ENCODE measurements at places on chromosomes 3 and 15.

DNA sequence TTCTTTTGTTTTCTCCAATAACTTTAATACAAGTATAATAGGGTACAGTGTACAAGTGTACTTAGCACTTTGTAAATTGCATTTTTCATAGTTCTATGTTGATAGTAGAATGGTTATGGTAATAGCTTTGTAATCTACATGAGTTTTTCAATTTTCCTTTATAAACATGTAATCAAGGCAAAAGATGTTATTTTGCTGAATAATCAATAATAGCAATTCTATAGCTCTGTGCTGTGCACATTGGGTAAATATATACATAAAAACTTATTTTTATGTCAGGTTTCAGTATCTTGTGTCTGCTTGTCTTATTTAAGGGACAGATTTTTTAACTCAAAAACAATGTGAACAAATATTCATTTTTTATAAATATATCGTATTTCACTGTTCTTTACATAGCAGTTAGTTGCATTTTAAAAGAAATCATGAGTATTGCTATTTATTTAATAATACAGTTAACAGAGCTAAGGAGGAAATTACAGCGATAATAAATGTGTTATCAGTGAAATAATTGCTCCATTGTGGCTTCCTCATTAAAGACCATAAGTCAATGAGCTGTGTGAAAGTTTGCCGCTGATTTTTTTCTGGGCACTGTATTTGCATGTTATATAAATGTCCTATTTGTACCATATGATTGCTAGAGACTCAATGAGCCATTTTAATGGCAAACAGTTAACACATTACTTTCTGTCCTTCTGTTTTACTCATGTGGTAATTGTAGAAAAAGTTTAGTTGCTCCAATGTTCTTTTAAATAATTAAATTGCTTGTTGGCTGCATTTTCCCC lies 214.6 kb upstream of the STAC start:
- DNase-seq: no peak

GRCh38 chr15:75030424-75030823 lies 7.0 kb downstream of the PPCDC start:
- DNase-seq: no peak

DNA sequence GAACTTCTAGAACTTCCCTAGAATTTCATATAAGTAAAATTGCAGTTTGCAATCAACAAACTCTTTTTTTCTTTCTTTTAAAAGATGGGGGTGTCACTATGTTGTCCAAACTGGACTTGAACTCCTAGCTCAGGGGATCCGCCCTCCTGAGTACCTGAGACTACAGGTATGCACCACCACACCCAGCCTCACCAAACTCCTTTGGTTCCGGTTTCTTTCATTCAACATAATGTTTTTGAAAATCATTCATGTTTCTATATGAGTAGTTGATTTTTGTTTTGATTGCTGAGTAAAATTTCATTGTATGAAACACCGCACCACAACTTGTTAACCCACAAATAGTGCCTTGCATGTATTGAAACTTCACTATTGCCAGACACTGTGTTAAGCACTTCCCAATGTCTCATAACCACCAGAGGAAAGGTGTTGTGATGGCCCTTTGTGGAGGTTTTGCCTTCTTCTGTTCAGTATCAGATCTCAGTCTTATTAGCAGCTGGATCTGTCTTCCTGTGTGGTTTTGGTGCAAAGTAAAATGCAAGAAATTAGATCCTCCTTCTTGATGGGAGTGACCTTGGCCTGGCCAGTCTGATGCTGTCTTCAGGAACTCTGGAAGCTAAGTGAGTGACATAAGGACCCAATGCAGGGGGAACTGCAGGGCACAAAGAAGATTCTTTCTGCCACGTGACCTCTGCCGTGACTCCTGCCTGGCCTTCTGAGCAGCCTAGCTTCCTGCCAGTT lies 78.8 kb upstream of the UBE2E1 start:
- no peak for DNase-seq

GRCh38 chr3:150179330-150179729 lies 208.6 kb upstream of the PFN2 start:
- DNase-seq: no peak

DNA sequence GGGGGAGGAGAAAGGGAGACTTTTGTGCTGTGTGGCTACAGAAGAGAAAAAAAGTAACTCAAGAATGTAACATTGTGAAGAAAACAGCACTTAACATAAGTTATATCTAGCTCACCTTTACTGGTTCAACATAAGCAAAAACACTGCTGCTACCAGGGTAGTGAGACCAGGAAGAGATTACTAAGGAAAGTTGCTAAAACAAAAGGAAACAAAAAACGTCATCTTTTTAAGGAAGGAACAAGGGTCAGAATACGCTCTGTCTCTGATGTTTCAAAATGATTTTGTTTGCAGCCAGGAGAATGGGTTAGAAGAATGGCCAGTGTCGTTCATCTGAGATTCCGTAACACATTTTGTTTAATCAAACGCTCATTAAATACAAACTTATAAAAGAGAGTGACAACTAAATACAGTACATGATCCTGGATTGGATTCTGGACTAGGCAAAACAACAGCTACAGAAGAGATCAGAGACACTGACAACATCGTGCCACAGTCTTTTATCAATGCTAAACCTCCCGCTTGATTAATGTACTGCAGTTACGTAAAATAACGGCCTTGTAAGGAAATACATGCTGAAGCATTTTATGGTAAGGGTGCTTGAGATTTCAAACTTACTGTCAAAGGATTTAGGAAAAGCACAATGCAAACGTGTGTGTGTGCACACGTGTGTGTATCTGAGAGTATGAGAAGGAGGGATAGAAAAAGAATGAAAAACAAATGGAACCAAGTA lies 67.7 kb downstream of the FOXP1 start:
- DNase-seq: no peak

GRCh38 chr3:30606301-30607031 lies at the start of gene TGFBR2:
Gene TGFBR2, plus strand, starts transcription at chr3:30606601. Its CDS starts 283 bp downstream, at chr3:30606884.
- peak; percentile 66 for DNase-seq

GRCh38 chr3:73552700-73553099 lies 72.0 kb downstream of the PDZRN3 start:
- DNase-seq: no peak

- peak; percentile 77 for DNase-seq
Observed at GRCh38 chr3:126355777-126356372, 1.3 kb downstream of the KLF15 start.

DNA sequence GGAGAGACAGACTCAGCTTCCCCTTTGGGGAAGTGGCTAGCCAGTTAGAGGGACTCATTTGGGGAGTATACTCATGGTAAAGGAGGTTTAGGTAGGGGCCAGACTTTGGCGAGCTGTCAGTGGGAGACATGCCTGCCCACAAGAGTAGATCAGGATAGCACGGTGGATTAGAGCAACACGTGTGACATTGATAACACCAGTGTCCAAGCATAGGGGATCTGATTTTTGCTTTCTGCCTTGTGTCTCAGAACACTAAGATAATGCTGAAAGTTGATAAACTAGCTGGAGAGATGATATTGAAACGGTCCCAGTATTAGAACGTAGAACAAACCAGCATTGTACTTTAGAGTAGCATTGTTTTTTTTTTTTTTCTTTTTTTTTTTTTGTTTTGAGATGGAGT lies 25.9 kb downstream of the MAP6D1 start:
- no peak for DNase-seq

- DNase-seq: no peak
Observed at GRCh38 chr3:33975463-33975862, 177.0 kb downstream of the PDCD6IP start.

DNA sequence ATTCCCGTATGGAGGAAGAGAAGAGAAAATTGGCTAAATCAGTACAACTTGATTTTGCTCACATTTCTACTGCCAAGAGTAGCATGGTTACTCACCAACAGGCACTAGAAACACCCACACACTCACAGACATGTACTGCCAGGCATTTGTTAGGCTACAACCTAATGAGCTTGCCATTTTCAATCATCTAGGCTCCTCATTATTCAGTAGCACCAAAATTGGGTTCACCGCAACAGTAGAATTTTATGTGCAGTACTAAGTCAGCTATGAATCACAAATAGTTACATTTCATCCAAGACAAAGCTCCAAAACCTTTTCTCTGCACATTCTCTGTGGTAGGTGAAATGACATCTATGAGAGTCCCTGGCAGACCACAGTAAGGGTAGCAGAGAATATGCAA lies 15.0 kb upstream of the THUMPD3 start:
- no peak for DNase-seq

- no peak for DNase-seq
Observed at GRCh38 chr15:93900476-93901400, 330.6 kb upstream of the MCTP2 start.

Measured in neuronal stem cell (in vitro differentiated cells).